ENCODE measurements at places on chromosomes 3 and 15. TPM values are rescaled to one million over a fixed set of nuclear protein-coding genes. Genes with fewer than 3 reads are reported as not detected.

DNA sequence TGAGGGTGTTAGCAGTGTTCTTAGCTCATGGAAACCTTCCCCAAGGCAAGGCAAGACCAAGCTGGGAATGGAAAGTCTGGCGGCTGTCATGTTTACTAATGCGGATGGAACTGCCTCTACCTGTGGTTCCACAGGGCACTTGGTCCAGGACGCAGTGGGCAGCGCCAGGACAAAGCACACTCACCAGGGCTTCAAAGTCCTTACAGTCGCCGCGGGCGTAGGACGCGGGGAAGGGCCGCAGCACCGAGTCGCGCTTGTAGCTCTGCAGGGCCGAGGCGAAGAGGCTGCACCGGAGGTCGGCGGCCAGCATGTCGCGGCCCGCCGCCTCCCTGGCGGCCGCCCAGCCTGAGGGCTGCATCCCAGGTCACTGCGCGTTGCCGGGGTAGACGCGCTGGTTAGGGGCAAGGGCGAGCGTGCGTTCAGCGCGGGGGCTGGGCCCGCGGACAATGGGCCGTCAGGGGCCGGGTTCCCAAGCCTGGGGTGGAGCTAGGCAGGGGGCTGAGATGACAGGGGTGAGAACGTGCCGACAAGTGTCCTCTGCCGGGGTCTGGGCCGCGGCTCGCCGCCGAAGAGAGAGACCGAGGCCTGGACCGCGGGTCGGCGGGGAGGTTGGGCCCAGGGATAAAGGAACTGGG, 497 bp downstream of the PARP16 start:
- DNase-seq = no peak

DNA sequence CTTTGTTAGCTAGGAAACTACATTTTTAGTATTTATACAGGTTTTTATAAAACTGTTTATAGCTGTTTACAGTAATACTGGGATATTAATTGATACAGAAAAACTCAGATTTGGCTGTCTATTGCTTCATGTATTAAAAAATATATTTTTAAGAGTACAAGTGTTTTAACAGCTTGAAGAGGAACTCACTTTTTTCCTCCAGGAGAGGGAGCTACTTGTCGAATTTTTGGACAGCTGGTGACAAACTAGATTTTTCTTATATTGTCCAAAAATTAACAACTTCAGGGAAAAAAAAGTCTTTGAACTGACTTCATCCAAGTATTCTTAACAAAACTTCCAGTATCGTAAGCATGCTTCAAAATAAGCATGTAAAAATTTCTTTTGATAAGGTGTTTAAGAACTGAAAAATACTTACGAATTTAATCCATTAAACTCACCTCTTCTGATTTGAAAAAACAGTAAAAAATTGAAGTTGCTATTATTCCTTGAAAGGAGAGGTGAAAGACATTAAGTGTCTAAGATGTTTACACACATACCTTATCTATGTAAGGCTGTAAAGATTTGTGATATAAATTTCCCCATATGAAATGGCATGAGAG, 4.0 kb downstream of the DIPK2A start:
- no peak for DNase-seq

Gene BTLA
- not detected for polyA plus RNA-seq

- DNase-seq = no peak
Measured at GRCh38 chr3:71089271-71089847, 494.2 kb downstream of the FOXP1 start.

GRCh38 chr3:45666757-45667431, 22.3 kb upstream of the SACM1L start:
- peak; percentile 87 for DNase-seq

DNA sequence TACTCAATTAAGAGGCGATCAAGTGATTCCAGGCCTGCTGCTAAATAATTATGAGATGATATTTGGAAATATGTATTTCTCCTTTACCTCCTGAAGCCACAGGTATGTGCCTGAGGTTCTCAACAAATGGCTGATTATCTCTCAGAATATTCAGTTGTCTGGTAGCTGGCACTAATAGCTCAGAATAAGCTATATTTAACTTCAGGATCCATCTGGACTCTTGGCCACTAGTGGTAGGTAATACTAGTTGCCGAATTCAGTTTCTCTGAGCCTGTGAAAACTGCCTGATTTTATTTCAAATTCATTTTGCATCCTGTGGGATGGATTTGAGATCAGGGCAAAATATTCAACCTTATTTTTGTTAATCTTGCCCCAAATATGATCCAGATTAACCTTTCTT, 499.0 kb downstream of the DIPK2A start:
- no peak for DNase-seq

Gene TTC21A
- 1.9 TPM for polyA plus RNA-seq

Gene CATSPER2
- polyA plus RNA-seq = 2.9 TPM

GRCh38 chr15:38733331-38733730, 168.7 kb upstream of the RASGRP1 start:
- no peak for DNase-seq

DNA sequence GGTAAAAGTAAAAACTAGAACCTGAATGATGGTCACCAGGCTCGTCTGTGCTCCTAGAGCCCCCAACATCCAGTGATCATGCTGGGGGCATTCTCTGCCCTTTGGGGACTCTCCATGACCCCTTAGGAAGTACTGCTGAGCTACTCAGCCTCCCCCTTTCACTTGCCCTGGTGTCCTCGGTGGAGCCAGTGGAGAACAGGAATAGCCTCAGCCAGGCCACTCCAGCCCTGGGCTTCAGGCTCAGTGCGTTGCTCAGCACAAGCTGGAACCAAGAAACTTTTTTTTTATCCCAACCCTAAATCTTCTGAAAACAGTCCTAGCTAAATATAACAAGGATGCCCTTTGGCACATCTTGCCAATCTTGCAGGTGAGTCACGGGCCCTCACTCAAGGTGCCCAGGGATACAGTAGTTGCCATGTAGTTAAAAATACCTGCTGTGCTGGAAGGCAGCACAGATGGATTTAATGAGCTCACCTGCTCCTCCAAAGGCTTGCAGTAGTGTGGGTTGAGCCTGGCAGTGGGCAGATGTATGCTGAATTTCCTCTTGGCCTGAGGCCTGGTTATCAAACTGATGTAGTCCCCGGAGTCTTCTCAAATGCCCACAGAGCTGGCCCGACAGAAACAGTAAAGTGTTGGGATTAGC, 46.9 kb upstream of the TMEM158 start:
- DNase-seq = no peak

DNA sequence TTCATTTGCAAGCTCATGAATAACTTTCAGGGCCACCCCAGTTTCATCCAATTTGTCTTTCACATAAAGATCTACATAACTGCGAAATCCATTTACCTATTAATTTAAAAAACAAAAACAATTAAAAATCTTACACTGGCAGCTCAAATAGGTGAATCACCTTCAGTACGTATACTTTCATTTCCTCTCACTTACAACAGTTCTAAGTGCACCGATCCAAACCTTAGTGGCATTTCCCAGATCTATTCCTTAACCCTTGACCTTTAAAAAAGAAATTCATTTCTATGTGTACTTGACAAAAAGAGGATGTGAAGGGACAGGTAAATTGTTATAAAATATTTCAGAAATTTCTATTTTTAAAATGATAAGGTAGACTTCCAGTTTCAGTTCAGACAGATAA, 30.8 kb downstream of the TOP2B start:
- DNase-seq = no peak

- DNase-seq = peak; percentile 54
Measured at GRCh38 chr3:196440041-196440537, 7.9 kb upstream of the UBXN7 start.

DNA sequence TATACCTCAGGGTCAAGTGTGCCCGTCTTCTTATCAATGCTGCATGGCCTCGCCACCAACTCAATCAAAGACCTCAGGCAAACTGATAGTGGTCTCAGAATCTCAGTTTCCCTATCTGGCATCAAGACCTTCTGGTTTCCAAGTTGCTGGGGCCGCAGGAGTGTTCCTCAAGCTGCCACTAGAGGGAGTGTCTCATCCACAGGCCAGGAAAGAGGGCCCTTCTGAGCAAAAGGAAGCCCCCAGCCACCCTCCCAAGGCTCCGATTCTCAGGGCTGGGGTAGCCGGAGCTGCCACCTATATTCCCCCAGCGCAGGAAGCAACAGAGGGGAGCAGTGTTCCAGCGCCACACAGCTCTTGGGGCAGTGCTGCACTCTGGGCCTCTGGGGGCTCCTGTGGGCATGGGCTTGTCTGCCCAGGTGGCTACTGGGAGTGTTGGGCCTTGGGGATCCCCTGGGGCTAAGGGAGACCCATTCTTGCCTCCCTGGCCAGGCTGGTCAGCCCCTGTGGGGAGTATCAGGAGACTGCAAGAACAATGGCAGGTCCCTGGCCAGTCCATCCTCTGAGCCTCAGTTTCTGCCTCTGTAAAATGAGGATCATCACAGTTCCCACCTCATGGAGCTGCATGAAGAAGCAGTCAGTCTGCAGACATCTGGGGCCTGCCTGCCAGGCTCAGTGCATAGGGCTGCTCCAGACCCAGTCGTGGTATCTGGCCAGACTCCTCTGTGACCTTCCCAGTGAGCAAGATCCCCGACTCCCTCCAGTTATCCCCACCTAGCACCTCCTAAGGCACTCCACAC, 23.4 kb upstream of the SEC13 start:
- peak; percentile 56 for DNase-seq

Gene GOLGA6L4
- polyA plus RNA-seq = 0.72 TPM

Gene CLRN1
- polyA plus RNA-seq = not detected

DNA sequence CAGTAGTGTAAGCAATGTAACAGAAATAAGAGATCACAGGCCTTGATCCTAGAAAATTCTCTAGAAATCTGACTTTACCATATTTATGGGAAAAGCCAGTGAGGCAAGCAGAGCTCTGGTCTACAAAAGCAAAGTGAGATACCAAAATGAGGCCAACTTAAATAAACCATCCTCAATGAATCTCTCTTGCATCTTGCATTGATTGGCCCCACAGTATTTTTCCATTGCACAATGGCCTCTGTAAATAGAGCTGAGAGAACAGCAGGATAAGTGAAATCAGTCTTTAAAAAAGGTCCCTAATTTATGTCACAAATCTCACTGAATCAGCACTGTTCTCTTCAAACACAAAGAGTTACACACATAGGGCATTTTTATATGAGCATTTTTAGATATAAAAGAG, 8.9 kb downstream of the CFAP20DC start:
- DNase-seq = no peak

DNA sequence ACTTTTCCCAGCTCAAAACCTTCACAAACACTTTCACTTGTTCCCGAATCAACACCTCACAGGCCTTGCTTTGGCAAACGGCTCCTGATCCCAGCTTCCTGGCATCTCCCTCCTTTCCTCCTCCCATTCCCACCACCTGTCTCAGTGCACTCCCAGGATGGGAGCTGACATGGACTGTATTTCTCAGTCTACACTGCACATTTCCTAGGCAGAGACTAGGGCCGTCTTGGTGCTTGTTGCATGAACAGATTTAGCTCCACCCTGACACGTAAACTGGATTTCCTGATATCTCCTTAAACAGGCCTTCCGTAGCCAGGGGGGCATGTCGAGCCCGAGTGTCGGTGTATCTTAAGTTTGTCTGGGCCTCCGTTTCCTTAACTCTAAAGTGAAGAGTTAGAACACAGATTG, 790 bp upstream of the WHAMM start:
- no peak for DNase-seq

DNA sequence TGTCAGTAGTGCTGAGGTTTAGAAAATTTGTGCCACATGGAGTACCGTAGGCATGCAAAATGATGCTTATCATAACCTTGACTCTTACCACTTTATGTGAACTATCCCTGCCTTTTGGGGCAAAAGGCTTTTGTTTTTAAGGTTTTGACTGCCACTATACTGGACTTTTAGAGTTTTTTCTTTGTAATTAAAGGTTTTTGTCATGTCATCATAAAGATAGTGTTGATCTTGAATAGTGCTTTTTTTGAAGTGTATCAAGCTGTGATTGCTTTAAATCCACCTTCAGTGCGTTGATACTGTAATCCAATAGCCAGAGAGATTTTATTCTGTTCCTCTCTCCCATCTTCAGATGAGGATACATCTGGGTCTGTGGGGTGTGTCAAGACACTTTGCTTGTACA, 172.9 kb downstream of the ITPR1 start:
- DNase-seq = no peak

Gene BFSP2
- not detected for polyA plus RNA-seq

GRCh38 chr3:98763819-98764418, 779 bp downstream of the ST3GAL6 start:
- DNase-seq = no peak

DNA sequence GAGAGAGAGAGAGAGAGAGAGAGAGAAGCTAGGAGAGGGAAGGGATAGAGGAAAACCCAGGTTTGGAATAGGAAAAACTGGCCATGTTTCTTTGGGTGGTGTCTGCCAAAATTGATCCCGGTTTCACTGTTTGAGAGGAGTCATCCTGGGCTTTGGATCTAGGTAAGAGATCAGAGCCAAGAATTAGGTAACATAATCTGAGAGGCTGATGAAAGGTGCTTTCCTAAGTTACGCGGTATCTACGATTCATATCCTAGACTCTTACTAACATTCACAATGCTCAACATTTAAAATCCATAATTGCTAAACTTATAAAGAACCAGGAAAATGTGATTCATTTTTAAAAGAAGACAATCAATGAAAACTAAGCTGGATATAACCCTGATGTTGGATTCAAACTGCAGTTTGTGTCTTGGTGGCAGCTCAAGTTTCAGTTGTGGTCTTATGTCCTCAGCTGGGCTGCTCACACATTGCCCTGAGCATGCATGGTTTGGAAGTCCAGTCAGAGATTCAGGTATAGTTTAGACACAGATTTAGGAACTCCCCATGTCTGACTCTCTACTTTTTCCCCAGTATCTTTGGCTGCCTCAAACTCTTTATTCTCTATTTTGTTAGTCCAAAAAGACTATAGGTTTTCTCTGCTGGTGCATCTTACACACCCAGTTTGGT, 42.5 kb upstream of the FMN1 start:
- DNase-seq = no peak

Gene ETV5
- polyA plus RNA-seq = 7.5 TPM

Gene SLC28A1
- polyA plus RNA-seq = 1.9 TPM

GRCh38 chr3:177831361-177831760, 634.1 kb upstream of the TBL1XR1 start:
- DNase-seq = no peak

GRCh38 chr3:147572970-147573340, 163.8 kb downstream of the ZIC1 start:
- no peak for DNase-seq

DNA sequence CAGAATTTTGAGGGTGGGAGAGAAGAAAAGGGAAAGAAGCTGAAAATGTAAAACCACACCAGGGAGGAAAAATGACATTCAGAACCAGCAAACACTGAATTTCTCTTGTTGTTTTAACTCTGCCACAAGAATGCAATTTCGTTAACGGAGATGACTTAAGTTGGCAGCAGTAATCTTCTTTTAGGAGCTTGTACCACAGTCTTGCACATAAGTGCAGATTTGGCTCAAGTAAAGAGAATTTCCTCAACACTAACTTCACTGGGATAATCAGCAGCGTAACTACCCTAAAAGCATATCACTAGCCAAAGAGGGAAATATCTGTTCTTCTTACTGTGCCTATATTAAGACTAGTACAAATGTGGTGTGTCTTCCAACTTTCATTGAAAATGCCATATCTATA, 15.5 kb downstream of the GREM1 start:
- DNase-seq = no peak

GRCh38 chr3:24348348-24348747, 146.3 kb downstream of the THRB start:
- DNase-seq = no peak
